ENCODE measurements at places on chromosomes 5 and 9.
A peak's percentile ranks its signal among the peaks of the same experiment; 100 is the strongest.

GRCh38 chr5:135244620-135245021 lies 154.4 kb downstream of the MACROH2A1 start:
- no peak for DNase-seq

GRCh38 chr5:178081571-178082243 lies 31.6 kb upstream of the N4BP3 start:
- no peak for DNase-seq

DNA sequence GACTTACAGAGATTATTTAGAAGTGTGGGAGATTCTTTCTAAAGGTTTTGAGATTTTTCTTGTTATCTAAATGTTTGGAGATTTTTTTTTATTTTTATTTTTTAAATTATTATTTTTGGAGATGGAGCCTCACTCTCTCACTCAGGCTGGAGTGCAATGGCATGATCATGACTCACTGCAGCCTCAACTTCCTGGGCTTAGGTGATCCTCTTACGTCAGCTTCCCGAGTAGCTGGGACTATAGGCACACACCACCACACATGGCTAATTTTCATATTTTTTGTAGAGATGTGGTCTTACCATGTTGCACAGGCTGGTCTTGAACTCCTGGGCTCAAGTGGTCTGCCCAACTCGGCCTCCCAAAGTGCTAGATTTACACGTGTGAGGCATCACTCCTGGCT lies 694.5 kb downstream of the TLE1 start:
- no peak for DNase-seq

GRCh38 chr5:178668579-178668978 lies 41.7 kb upstream of the CLK4 start:
- DNase-seq: no peak

DNA sequence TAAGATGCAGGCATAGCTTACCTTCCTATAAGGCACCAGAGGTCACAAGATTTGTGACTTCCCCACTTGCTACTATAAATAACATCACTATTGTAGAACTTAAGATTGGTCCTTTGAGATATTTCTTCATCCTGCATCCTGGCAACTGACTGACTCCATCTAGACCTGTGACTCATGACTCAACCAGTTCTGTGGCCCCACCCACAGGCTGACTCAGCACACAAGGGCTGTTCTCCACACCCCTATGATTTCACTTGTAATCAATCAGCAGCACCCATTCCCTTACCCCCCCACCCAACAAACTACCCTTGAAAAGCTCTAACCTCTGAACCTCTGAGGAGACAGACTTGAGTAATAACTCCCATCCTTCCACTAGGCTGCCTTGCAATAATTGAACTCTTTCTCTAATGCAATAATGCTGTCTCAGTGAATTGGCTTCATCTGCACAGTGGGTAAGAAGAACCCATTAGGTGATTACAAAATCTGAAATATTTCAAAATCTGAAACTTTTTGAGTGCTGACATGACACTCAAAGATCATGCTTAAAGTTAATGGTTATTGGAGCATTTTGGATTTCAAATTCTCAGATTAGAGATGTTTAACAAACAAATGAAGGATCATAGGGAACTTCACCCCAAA lies 296.7 kb downstream of the ARL15 start:
- no peak for DNase-seq

- no peak for DNase-seq
These were observed 557.6 kb downstream of the CETN3 start for GRCh38 chr5:89851911-89852310.

GRCh38 chr9:131799177-131799823 lies 59.4 kb upstream of the RAPGEF1 start:
- peak; percentile 45 for DNase-seq

DNA sequence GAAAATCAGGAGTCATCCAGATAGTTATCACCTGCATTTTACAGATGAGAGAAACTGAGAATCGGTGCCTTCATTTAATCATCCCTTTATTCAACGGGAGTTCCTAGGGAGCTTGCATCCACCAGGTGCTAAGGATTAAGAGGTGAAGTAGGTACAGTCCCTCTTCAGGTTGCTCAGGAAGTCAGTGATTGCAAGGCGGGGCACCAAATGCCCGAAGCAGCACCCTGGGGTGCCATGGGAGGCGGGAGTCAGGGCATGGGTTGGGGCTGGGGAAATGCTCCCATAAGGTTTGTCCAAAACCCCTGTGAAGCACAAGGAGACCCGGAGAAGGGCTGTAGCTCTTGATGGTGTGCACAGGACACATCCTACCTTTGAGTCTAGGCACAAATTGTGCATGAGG lies 98.8 kb upstream of the KLF4 start:
- no peak for DNase-seq

DNA sequence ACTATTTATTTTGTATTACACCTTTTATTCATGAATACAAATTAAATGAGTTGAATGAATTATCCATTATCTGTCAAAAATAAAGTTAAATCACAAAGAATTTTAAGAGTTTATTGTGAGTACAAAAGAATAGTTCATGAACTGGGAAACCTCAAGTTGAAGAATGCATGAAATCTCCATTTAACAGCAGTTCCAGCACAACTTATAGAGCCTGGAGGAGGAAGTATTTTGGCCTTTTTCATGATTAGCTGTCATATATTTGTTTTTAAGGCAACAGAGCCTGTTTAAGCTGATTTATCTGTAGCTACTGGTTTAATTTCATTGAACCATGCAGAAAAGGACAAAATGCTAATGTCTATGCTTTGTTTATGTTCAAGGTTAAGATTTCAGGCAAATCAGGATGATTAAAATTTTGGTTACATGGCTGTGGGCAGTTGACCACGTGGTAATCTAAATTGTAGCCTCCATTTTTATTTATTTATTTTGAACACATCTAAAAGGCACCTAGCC lies 12.2 kb downstream of the SPINK1 start:
- DNase-seq: no peak

GRCh38 chr5:107232788-107233187 lies 437.9 kb downstream of the EFNA5 start:
- DNase-seq: no peak

- DNase-seq: no peak
These were observed 19.8 kb downstream of the NACC2 start for GRCh38 chr9:136075134-136075841.

DNA sequence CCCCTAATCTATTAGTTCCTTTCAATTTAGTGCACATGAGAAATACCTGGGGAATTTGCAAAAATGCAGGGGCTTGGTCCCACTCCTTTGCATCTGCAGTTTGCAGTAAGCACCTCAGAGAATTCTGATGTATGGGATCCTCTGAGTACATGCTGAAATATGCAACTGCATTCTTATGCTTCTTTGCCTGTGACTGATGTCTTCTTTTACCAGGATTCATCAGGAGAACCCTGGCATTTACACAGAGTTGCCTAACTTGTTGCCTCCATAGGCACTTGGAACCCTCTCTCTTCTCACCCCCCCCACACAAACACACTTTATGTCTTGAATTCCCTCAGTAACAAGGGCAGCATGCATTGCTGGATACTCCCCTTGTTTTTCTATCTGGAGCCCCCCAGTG lies 173.1 kb downstream of the KDM4C start:
- no peak for DNase-seq

DNA sequence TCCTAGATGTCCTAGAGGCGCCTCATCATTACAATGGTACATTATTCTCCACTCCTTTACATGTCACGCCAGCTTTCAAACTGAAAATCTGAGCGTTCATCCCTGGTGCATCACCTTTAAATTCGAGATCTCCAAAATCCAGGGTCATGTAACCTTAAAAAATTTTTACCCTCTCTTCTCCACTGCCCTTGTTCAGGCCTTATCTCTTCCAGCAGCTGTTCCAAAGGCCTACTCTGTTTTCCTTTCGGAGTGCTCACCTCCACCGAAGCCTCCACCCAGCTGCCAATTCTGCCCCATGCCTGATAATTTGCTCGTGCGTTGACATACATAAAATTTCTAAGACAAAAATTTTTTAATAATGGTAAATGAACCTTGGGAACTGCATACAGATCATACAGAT lies 950 bp upstream of the MSH3 start:
- no peak for DNase-seq

All from effector memory CD8-positive, alpha-beta T cell (primary cell).